Activated T-helper 1 cell treated with anti-CD3 and anti-CD28 coated beads, Interleukin-12 subunit alpha, Interleukin-12 subunit beta, Interleukin-2, Interleukin-4 antibody, amounts not matched to agents 30 ng/mL and 10 ng/mL and 1 ng/mL, durations not matched to agents 14 hours and 24 hours and 36 hours (primary cell): ENCODE measurements at places on chromosomes 11 and 22. TPM values are rescaled to one million over a fixed set of nuclear protein-coding genes. Genes with fewer than 3 reads are reported as not detected.
A peak's percentile ranks its signal among the peaks of the same experiment; 100 is the strongest.

MUC6 gene
- not detected in 2 replicates for total RNA-seq

SEPTIN3 gene
- total RNA-seq = 7.0 and 7.9 TPM in 2 replicates

SERPIND1 gene
- total RNA-seq = not detected in 2 replicates

DNA sequence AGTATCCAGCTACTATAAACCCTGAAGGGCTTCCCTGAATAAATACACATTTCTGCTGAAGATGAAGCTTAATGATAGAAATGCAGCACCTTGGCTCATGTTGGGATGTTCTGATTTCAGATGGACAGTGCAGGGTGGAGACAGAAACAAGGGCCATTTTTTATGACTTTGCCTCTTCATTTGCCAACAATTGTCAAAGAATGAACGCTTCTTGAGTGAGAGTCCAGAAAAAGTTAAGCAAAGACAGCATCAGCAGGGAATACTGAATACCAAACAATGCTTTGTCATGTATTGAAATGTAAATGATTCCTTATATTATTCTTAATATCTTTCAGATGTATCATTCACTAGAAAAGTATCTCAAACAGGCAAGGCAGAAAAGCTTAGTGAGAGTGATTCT, 84.9 kb downstream of the TRPC6 start:
- DNase-seq = no peak

GRCh38 chr22:38870312-38870741, 1.7 kb downstream of the CBX6 start:
- DNase-seq = peak; percentile 77

GRCh38 chr22:37270928-37271650, 11.2 kb upstream of the CYTH4 start:
- no peak for DNase-seq

DNA sequence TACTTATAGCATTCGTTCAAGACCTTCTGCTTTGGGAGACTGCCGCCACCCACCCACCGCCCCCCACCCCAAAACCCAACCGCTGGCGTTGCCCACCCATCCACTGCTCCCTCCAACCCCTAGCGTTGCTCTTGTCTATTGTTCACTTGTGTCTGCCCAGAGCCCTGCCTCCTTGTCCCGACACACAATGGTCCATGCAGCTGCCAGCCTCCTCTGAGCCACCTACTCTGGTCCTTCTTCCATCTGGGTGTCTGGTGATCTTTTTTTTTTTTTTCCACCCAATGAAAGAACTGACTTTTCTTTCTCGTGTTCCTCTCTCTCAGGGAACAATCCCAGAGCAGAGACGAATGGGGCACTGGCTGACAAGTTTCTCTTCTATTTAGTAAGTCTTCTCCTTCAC, 256.0 kb upstream of the SESN3 start:
- no peak for DNase-seq

NDUFC2 gene
- total RNA-seq = 208 and 220 TPM in 2 replicates
